Stimulated activated CD4-positive, alpha-beta T cell treated with anti-CD3 and anti-CD28 coated beads, Interleukin-1b, Interleukin-23, amount 100 ng/mL, for 4 hours (primary cell): ENCODE measurements at places on chromosomes 5 and 9.

DNA sequence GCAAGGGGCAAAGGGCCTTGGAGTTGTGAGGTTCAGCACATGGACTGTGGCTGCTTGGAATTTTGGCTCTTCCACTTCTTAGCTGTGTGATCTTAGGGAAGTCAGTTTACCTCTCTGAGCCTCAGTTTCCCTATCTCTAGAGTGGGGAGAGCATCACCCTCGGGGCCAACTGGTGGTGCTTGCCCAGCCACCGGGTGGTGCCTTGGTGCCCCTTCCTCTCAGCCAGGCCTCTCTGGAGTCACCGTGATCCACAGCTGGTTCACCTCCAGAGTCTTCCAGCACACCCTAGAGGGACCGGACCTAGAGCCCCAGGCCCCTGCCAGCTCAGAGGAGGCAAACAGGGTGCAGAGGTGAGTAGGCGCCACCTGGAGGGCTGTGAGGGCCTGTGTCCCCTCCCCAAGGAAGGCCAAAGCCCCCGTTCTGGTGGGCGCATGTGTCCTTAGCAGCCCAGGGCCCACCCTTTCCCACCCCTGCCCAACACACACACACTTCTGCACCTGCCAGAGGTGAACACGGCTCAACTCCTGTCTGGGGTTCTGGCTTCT is 7.7 kb downstream of the ADGRD2 start:
- no peak for DNase-seq

- no peak for DNase-seq
These were observed 11.0 kb upstream of the ATP6V0E1 start for GRCh38 chr5:172972552-172972951.

DNA sequence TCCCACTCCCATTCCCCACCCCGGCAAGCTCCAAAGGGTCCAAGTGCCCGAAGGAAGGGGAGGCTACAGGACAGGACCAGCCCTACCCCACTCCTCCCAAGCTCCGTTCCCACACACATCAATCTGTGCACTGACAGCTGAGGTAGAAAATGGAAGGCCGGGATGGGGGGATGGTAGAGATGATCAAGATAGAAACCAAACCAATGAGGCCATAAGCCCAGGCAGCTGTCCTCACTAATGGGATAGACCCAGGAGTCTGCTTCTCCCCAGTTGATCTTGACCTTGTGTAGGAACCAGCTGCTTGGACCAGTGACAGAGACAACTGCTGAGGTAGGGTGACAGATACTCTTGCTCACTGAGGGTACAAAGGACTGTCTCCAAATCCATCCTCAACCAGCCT is 38.6 kb downstream of the B4GALT1 start:
- DNase-seq: no peak

GRCh38 chr9:15178631-15179030 is 128.4 kb downstream of the TTC39B start:
- DNase-seq: no peak

DNA sequence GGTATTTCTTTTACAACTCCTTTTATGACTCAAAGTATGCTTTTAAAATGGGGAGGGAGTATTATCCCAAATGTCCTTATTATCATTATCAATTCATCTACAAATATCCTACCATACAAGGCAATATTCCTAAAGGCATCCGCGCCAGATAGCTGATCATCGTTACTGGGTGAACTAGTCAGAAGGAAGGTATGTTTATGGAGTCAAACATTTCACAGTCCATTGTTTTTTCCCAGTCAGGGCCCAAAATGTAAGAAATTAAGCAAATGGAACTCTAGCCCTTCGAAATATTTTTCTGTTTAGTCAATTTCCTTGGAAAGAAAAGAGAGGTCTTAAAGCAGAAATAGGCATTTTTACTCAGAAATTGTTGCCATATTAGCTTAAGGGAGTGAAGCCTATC is 188.5 kb upstream of the CCNG1 start:
- no peak for DNase-seq

DNA sequence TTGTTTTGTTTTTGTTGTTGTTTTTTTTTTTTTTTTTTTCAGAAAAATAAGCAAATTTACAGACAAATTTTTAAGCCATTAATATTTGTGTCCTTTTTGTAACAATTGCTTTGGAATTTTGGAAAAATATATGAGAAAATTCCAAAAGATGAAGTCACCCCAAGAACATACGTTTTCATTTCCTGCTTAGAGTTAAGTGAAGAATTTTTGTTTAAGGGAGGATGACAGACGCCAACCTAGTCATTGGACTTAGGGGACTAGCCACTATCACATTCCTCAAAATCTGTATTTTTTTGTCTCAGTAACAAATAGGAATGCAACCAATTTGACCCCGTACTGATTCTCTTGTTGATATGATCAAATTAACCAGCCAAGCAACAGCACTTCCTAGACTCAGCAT is 433.9 kb upstream of the SLC30A5 start:
- no peak for DNase-seq

GRCh38 chr5:72065751-72066255 is 41.5 kb upstream of the MAP1B start:
- DNase-seq: no peak

DNA sequence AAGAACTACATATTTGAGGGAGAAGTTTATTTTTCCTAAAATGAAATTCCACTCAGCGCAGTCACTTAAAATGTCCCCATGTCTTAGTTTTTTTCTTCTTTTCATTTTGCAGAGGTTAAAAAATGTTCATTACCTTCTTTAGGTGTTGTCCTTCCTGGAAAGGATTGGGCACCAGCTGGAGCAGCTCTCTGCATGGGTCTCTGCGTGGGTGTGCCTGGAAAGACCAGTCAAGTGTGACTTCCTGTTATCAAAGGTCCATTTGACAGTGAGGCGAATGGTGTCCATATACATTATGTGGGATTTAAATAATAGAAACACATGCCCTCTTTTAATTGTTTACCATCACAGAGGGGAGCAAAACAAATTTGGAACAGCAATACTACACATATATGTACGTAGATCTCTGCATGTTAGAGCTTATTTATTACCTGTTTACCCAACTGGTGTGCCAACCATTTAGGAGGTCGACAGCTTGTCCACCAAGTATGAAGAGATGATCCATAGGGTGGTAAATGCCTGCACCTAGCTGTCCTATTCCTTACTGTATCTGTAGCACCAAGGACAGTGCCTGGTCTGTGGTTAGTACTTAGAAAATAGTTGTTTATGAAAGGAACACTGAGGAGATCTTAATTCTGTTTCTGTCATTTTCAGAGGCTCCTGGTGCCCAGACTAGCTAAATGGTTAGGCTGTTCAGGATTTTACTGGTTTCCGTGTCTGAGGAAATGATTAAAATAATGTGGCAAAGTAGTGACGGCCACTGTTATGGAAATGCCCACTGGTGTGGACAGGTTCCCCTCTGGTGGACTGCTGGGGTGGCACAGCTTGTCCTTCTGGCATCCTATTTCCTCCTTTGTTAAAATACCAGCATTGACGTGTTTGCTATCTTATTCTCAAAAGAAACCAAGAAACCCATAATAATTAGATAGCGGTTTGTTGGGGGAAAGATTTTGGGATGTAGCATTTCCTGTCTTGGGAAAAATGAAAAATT is 200.4 kb downstream of the MAST4 start:
- DNase-seq: no peak

- DNase-seq: no peak
These were observed 655.8 kb upstream of the SEMA6A start for GRCh38 chr5:117230375-117230774.

GRCh38 chr9:79615038-79615437 is 43.3 kb downstream of the TLE4 start:
- DNase-seq: no peak

DNA sequence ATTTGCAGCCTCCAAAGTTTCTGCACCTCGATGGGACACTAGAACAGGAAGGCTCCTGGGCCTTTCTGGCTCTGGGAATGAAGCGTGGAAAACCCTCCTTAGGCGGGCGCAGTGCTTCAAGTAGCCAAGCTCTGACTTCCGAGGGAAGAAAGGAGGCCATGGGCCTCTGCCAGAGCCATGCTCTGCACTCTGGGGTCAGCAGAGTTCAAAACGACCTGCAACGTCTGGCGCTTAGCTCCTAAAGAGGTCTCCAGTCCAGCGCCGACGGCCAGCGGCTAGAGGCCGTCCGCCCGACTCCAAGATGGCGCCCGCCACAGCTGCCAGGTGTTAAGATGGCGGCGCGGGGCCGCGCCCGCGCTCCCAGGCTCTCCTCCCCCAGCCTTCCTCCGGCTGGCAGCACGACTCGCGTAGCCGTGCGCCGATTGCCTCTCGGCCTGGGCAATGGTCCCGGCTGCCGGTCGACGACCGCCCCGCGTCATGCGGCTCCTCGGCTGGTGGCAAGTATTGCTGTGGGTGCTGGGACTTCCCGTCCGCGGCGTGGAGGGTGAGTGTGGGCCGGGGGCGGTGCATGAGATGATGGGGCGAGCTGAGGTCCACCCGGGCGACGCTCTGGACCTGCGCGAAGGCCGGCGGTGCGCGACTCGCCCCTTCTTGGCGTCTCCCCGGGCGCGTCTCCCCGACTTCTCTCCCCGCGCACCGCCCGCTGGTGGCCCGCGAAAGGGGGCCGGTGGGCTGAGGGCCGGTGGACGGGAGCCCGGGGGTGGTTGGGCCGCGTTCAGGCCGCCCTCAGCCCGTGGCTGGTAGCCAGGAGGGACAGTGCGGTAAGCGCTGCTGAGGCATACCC is at the start of gene TXNDC15:
Gene TXNDC15, plus strand, starts transcription at position 385 of the 844 bp plus-strand sequence. Its CDS starts 57 bp downstream, at position 442.
- DNase-seq: peak; percentile 62

- DNase-seq: no peak
These were observed 23.7 kb downstream of the NAIF1 start for GRCh38 chr9:128043467-128043868.

DNA sequence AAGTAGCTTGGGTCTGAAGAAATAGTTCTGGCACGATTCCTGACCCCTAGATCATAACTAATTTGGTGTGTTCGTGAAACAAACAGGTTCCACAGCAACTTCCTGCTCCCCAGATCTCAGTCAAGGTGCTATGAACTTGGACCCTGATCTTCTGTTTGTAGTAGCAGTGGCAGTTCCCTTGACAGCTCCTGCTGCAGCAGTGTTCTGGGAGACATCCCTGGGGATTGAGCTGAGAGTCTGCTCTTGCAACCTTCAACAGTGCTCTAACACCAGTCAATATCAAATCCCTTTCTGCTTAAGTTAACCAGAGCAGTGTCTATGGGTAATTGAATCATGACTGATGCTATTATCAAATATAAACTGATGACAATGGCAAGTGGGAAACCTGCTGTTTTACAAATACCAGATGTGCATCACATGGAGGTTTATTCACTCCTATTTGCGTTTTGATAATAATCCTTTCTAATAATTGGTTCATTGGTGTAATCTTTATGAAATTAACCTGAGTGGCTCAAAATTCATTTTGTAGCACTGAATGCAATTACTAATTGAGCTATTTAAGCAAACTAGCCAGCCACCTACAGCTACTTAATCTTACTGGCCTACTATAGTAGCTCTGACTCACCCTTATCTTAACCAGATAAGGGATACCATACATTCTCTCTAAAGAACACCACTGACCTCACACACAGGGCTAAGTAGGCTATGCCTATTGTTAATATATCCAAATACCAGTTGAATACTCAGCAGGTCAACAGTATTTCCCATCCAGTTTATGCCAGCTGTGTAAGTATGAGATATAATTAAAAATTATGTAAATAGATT is 21.9 kb downstream of the KDM4C start:
- no peak for DNase-seq

DNA sequence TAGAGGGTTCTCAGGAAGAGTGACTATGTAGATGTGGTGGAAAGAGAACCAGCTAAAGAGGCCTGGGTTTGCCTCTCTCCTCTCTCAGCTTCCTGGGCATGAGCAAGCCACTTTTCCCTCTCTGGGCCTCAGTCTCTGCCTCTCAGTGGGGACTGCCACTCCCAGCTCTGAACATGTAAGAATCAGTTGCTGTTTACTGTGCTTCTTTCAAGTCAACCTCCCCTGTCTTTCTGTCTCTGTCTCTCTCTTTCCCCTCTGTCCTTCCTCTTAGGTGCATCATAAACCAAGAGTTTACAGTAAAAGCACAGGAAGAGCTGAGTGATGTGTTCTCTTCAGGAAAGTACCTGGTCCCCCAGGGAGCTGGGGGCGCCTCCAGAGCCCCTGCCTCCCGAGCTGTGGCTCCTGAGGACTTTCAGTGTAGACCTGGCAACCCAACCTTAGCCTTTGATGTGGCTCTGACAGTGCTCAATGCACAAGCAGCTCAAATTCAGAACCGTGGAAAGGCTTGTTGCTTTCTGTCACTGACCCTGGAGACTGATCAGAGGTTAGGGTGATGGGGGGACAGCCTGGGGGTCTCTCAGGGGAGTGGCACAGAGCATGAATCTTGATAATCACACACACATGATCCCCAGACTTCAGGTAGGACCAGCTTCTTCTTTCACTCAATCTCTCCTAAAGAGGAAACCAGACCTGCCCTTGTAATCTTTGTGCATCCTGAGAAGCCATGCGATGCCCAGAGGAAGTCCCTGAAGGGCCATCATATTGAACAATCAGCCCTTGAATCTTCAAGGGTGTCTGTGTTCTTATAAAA is 59.4 kb upstream of the TNFSF8 start:
- DNase-seq: peak; percentile 47

GRCh38 chr5:148237785-148238417 is 424 bp upstream of the MARCOL start:
- DNase-seq: no peak

GRCh38 chr5:122906768-122907167 is 61.4 kb downstream of the SNX24 start:
- no peak for DNase-seq

DNA sequence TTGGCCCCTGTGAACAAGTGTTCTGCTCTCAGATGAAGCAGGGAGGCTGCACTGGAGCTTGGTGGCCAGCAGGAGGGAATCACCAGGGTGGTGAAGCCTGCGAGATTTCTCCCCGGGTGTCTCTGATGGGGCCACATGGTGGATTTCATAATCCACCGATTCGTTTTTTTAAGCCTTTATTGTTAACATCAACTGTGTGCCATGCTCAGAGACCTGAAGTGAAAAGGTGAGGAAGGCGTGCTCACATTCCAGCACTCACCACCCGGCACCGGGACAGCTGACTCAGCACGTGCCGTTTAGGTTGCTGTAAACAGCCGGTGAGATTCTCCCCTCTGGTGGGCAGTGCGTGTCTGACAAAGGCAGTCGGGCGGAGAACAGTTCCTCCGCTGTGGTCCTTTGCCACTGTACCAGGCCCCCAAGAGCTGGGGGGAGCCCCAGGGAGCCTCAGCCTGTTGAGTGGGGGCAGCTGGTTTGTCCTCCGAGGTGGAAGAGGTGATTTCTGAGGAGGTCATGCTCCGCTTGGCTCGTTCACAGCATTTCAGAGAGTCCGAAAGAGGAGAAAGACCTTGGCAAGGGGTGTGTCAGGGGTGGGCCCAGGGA is 12.7 kb upstream of the AHRR start:
- no peak for DNase-seq

GRCh38 chr5:94420885-94421284 is 197.5 kb downstream of the KIAA0825 start:
- DNase-seq: no peak

DNA sequence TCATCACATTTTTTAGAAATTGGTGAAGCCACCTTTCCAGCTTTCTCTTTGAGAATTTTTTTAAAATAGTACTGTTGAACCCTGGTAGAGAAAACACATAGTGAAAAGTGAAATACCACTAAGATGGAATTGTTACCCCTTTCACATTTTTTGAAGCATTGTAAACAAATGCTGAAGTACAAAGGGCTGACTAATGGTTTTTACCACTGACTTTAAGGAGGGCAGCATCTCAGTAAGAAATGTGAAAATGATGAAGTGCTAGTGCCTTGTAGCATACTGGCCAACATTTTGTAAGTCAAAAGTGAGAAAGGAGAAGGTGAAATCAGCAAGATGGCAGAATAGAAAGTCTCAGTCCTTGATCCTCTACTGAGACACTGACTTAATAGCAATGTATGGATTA is 320.6 kb downstream of the PJA2 start:
- no peak for DNase-seq
